ENCODE measurements at places on chromosomes 5 and 9.
A peak's percentile ranks its signal among the peaks of the same experiment; 100 is the strongest.

GRCh38 chr5:134463991-134464760 lies 52.5 kb upstream of the CDKN2AIPNL start:
- DNase-seq = no peak

GRCh38 chr5:80234116-80234948 lies 21.5 kb downstream of the SERINC5 start:
- DNase-seq = no peak

DNA sequence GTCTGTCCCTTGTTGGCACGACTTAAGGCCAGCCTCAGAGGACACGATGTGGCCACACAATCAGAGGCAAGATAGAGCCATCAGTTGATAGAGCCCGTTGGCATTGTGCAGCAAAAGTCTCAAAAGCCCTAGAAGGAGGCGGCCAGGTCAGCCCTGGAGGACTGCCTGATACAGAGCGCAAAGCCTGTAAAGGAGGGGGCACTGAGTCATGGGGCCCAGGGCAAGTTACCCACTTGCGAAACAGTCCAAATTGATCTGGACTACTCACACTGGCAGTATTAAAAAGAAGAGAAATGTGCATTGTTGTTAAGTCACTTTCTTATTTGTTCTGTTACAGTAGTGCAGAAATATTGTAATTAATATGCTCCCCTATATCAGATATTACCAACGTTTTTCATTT lies 51.5 kb downstream of the KLF9 start:
- DNase-seq = no peak

GRCh38 chr5:138064526-138064925 lies 19.3 kb upstream of the WNT8A start:
- no peak for DNase-seq

DNA sequence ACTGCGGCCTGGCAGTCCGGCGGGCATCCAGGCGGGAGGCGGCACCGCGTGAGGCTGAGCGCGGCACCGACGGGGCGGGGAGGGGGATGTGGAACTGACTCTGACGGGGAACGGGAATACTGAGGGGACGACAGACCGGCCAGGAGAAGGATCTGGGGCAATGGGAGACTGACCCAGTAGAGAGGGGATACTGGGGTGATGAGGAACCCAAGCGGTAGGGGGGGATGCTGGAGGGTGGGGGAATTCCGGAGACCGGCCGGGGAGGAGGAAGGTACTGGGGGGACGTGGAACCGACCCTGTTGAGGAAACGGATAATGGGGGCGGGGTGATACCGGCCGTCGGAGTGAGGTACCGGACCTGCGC lies 423 bp downstream of the IPPK start:
- DNase-seq = peak; percentile 8
